Stimulated activated CD4-positive, alpha-beta T cell treated with anti-CD3 and anti-CD28 coated beads, TNF-alpha, amount 100 ng/mL, for 48 hours (primary cell): ENCODE measurements at places on chromosomes 11 and 22.
A peak's percentile ranks its signal among the peaks of the same experiment; 100 is the strongest.

DNA sequence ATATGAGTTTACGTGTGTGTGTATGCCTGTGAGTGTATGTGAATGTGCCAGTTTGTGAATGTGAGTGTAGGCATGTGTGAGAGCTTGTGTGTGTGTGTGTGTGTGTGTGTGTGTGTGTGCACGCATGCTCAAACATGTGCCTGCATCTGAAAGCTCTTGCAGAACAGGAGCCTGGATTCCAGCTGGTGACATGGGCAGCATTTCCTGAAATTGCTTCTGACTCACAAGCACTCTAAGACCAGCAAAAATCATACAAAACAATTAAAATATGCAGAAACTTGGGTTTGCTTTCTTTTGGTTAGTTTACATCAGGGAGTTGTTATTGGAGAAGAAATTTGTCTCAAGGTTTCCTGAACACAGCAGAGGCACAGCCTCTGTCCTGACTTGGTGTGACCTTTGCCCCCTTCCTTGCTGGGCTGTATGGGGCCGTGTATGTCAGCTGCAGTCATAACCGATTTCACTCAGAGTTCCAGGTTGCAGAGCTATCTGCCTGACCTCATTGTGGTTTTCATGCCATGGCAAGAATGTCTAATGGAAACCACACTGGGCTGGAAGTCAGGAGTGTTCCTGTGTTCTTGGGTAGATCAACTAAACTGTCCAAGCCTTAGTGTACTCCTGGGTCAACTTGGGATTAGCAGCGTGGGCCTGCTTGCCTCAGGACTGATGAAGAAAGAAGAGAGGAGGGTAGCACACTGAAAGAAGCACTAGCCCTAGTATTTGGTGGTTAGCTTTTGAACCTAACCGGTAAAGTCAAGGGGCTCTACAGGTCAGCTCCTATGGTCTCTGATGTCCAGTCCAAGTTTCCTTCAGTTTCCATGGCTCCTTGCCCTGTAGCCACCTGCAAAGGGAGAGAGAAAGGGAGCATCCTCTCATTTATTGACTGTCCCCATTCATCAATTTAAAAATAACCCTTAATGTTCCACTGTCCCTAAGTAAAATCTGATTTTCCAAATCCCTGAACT is 143.7 kb downstream of the SNX19 start:
- no peak for DNase-seq

DNA sequence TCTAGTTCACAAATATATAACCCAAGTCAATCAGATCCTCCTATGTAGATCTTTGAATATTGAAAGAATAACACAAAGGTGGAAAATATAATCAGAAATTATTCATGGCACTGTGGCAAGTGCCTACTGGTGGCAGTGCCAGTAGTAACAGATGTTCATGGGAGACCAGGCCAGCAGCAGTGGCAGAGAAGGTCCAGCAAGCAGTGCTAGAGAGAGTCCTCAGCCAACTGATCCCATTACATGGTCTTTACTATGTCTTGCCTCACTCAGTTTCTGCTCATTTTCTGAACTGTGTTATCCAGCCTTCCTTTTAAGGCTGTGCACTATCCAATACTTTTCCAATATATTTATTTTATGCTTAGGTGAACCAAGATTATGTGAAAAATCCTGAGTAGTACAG is 124.9 kb downstream of the MRTFA start:
- no peak for DNase-seq

DNA sequence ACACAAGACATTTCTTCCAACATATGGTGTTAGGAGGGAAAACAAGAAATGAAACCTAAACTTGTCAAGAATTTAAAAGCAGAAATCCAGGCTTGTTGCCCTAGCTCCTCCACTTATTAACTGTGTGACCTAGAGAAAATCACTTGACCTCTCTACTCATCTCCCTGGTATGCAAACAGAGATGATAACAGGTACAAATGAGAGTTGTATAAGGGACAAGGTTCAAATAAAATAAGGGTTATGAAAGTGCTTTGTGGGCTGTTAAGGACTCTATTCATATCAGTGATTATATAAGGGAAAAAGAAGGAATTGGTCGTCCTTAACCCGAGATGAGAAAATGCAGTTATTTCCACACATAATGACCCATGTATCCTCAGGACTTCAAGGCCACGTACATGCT is 372.7 kb upstream of the TENM4 start:
- DNase-seq: no peak

- no peak for DNase-seq
Observed at GRCh38 chr11:117318738-117319137, 2.7 kb upstream of the BACE1 start.

DNA sequence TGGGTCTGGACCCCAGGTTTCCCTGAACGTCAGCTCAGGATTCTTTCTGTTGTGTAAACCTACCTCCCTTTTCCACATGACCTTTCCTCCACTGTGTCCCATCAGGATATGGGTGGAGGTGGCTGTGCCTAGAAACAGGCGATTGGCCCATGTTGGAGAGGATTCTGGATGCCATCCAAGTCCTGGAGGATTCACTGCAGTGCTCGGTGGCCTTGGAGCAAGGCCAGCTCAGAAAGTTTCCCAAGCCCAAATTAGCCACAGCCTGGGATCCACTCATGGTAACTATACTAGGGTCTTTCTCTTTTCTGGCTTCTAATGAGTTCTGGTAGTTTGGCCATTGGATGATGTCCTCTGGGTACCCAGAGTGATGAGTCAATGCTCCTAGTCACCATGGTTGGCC is 141.6 kb downstream of the SNX19 start:
- no peak for DNase-seq

GRCh38 chr11:133553885-133554740 is 21.8 kb upstream of the OPCML start:
- DNase-seq: no peak

- DNase-seq: no peak
Observed at GRCh38 chr22:39871008-39871798, 22.4 kb downstream of the ENTHD1 start.

GRCh38 chr11:67674442-67674871 is at the start of gene ALDH3B2:
ALDH3B2 (minus strand) TSS chr11:67674623; CDS start chr11:67666935, 7,688 bp downstream.
- no peak for DNase-seq

GRCh38 chr11:8501836-8502235 is 92.2 kb downstream of the STK33 start:
- no peak for DNase-seq

- DNase-seq: no peak
Observed at GRCh38 chr11:20670932-20671403, 1.6 kb downstream of the NELL1 start.

DNA sequence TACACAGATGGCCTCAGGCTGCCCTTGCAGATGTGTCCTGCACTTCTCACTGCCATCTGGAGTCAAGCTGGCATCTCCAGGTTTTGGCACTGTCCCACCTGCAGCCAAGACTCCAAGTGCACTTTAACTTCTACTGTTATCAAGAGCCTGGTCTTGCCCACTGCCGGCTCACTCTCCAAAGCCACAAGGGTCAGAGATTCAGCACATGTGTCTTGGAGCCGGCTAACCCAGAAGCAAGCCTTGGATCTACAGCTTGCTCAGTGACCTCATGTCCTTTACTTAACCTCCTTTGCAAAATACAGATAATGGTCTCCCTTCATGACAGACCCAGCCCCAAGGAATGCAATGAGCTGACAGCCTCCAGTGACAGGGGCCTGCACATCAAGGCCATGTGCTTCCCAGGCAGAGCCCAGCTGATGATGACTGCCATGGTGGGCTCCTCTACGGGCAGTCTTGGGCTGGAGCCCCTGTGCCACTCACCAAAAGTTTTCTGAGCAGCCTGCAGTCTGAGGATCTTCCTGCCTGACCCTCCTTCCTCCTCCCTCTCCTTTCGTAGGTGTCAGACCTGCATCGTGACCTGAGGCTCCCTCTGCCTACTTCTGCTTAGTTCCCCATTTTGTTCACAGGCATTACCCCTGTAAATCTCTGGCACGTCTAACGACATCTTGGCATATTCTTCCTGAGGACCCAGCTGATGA is 9.0 kb downstream of the TP53AIP1 start:
- DNase-seq: no peak

- no peak for DNase-seq
Observed at GRCh38 chr11:2526808-2527381, 82.1 kb downstream of the KCNQ1 start.

DNA sequence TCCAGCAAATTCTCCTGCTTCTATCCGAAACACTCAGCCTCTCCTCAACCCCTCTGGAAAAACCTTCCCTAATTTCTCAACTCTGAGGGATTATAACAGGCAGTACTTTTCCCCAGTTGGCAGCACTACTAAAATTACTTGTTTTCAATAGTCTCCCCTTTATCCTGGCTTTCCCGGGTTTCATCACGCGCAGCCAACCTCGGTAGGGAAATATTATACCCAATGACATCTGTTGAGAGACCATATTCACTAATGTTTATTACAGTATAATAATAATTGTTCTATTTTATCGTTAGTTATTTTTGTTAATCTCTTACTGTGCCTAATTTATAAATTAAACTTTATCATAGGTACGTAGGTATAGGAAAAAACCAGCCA is 330 bp upstream of the POLD3 start:
- no peak for DNase-seq

DNA sequence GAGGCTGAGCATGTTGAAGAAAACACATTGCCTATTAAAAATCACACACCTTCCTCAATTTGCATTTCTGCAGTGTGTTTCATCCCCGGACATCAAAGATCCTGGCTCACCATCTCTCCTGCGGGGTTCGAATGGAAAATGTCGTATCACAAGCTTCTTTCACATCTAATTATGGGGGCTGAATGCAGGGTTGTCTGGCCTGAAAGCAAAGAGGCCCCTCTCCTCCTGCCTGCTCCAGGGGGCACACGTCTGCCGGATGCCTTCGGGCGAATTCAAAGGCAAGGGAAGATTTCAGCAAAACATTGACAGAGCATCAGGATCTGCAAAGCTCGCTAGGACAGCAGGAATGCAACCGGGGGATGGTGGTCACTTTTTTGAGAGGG is 1447.7 kb downstream of the TBC1D22A start:
- DNase-seq: no peak

DNA sequence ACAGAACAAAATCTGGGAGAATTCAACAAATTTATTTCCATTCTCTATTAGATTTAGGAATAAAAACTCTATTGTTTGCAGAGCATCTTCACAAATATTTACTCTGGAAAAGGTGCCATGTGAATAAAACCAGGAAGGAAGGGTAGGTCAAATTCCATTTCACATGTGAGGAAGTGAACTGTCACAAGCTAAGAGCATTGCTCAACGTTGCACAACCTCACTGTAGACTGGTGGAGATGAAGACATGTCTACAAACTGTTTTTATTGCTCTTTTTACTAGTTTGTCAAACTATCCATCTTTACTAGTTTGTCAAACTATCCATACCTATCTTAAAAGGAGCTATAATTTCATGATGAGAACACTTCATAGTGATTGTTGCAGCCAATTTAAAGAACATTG is 236.4 kb downstream of the CNTN5 start:
- no peak for DNase-seq

DNA sequence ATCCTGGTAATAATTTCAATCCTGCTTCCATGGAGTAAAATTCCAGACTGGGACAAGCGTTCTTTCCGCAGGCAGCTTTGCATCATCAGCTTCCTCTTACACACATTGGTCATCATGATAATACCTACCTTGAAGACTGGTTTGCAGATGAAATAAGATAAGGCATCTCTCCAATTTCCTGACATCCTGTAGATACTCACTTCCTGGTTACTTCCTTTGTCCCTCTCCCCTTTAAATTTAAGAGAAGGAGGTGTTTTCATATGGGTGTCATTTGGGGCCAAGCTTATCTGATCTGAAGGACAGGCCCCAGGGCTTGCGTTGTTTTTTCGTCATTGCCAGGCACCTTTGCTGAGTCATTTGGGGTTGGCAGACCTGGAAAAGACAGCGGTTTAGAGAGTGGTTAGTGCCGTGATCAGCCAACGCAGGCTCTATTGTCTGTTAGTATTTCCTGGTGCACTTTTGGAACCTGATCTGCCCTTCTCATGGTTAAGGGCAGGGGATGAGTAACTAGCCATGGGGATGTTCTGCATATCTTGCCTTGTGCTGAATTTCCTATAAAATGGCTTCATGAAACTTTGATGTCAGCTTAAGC is 24.1 kb downstream of the GRAMD1B start:
- DNase-seq: peak; percentile 56

DNA sequence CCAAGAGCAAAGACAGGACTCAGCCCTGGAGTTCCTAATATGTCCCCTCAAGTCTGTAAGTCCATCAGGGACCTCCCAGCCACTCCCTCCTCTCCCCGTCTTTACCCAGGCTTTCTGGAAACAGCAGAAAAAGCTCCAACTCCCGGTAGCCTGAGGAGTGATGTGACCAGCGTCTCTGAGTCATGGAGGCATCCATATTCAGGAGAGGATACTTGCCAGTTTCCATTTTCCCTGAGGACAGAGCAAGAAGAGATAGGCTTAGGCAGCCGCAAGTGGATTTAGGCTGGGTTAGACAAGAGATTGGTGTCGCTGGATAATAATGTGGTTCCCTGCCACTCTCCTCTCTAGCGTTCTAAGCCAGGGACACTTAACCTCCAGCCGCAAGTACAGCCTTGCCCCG is 206.6 kb downstream of the GRIK4 start:
- DNase-seq: no peak

DNA sequence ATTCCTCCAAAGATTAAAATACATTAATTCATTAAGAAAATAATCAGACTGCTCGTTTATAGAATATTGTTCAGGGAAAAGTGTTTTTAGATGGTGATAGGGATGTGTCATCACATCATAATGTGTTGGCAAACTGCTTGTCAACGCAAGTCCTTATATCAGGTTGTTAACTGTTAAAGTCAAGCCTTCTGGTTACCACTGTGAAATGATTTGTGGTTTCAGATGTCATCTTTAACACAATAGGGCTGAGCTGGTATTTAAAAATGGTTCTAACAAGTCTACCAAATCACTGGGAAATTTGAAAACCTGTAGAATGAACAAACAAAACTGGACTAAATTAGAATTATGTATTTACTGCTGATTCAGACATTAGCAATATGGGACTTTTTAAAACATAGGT is 2.4 kb upstream of the MMP13 start:
- no peak for DNase-seq

- no peak for DNase-seq
Observed at GRCh38 chr22:39204216-39204615, 40.6 kb downstream of the PDGFB start.

DNA sequence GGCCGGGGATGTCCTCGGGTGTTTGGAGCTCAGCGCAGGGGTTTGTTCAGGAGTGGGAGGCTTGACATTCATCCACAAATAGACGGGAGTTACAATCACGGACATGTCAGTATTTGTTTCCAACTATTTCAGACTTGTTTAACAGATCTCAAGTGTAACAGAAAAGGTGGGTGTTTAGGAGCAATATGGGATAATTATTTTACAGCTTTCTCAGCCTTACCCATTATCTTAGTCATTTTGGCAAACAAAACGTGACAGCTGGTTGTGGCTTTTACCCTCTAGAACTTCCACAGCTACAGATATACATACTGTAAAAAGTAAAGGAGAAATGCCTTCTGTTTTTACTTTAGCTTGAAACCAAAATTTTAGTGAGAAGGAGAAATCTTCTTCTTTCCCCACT is 178.7 kb upstream of the TMEM45B start:
- no peak for DNase-seq
